CD4-positive, alpha-beta memory T cell (primary cell): ENCODE measurements at places on chromosomes 3 and 15. TPM values are rescaled to one million over a fixed set of nuclear protein-coding genes. Genes with fewer than 3 reads are reported as not detected.

PLA2G4E gene
- total RNA-seq, result not detected

SMCO1 gene
- total RNA-seq, result not detected

DNA sequence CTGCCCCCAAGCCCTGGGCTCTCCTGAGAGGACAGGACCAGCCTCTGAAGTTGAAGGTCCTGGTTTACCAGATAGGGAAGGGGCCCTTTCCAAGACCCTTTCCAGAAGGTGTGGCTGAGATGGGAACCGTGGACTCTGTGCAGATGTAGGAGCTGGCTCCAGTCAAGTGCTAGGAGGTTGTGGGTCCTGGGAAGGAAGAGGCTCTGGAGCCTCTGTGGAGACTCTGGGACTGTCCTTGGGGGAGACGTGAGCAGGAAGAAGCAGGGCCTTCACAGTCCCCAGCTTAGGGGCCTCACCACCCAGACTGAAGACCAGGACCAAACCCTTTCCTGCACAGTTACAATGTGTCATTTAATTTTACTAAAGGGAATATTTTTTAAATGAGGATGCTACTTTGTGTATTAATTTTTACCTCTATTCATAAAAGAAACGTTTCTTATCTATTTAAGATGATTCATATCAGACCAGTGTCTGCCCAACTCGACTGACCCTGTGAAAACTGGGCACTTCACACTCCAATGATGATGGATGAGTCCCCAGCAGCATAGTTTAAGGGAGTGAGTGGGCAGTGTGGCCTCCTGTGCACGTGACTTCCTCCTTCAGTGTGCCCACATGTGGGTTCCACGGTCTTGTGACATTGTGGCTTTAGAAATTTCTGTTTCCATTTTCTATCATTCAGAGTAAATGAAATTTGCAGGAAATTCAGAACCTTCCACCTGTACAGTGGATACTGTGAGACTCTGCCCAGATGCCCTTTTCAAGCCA, 10.9 kb downstream of the CCR5AS start:
- H3K27me3 ChIP-seq, result no peaks in the 10 kb centered on the region
- H3K27ac ChIP-seq, result no peak overlapping the region
- H3K4me1 ChIP-seq, result no peaks in the 10 kb centered on the region
- H3K4me3 ChIP-seq, result no peak overlapping the region
- no peaks in the 10 kb centered on the region for H3K36me3 ChIP-seq
- DNase-seq, result no peak

DNA sequence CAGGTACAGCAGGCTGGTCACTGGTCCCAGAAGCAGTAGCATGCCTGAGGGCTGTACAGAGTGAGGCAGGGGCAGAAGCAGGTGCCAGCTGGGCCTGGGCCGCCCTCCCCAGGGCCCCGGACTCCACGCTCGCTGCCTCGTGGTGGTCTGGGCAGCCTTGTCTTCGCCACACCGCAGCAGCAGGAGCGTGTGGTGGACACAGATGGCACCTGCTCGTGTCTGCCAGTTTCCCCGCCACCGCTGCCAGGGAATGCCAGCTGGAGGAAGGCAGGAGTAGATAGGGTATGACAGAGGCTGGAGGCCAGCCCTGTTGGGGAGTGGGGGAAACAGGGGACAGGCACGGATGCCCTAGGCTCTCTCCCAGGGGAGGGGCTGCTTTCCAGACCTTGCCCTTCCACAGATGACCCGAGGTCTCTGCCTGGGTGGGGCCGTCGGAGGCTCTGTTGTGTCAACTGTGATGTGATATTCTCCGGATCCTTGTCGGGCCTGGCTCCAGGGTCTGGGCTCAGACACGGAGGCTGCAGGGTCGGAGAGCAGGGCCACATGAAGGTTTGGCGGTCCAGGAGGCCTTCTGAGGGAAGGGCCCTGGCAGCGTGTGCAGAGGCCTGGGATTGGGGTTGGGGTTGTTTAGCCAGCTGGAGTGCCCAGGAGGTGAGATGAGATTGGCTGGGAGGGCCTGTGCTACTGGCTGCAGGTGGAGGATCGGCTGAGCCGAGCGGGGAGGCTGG, 33.6 kb downstream of the GOLGA6L10 start:
- H3K27ac ChIP-seq, result no peak overlapping the region
- no peaks in the 10 kb centered on the region for H3K27me3 ChIP-seq
- H3K4me3 ChIP-seq, result no peak overlapping the region

- H3K4me1 ChIP-seq, result peaks cover 11% of the 10 kb centered on the region
- H3K4me3 ChIP-seq, result peak within 1 kb of the TSS; percentile 36
- peaks cover 45% of the 10 kb centered on the region for H3K27me3 ChIP-seq
- peak; percentile 13 for DNase-seq
Observed at GRCh38 chr15:45378149-45378912, at the start of gene GATM. Gene GATM, minus strand, starts transcription at chr15:45378544. Its CDS starts 91 bp downstream, at chr15:45378453.

DNA sequence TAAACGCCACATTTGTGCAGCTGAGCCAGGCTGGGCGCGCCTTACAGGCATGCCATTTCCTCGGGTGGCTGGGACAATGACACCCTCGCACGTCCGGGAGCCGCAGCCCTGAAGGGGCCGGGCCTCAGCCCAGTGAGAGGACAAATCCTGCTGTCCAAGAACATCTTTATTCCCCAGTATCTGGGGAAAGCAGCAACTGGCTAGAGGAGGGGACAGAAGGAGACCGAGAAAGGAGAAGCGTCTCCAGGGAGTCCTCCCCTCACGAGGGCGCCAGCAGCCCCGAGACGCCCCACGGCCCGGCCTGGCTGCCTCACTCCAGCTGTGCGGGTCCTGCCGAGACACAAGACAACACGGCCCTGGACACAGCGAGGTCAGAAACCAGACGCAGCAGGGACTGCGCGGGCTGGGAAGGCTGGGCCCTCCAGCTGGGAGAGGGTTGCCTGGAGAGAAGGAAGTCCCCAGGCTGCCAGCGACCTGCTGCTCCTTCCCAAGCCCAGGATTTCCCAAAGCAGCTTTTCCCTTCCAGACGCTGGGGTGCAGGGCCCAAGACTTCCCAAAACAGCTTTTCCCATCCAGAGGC, 130.2 kb downstream of the CHSY1 start:
- H3K36me3 ChIP-seq, result no peaks in the 10 kb centered on the region
- H3K4me3 ChIP-seq, result no peak overlapping the region
- DNase-seq, result no peak
